Stimulated activated CD8-positive, alpha-beta memory T cell treated with anti-CD3 and anti-CD28 coated beads, Interleukin-7, amount 100 ng/mL, for 1 hour (primary cell): ENCODE measurements at places on chromosomes 16 and 17.

DNA sequence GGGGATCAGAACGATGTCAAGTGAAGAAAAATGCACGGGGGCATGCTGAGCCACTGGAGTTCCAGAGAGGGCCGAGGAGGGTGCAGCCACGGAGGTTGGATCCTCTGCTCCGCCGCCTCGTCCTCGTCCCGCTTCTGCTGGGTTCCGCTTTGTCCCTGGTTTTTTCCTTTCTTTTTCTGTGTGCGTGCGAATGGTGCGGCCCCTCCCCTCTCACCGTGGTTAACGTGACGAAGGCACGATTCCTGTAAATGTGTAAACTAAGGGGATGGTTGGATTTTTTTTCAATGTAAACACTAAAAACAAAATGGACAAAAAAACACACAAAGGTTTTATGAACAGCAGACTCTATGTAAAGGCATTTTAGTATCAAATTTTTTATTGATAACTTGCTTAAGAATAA is 46.7 kb downstream of the ACTG1 start:
- DNase-seq: no peak

- no peak for DNase-seq
Measured at GRCh38 chr17:5115673-5116651, at the start of gene USP6. USP6 (plus strand) TSS chr17:5116032; CDS start chr17:5130368, 14,336 bp downstream.

DNA sequence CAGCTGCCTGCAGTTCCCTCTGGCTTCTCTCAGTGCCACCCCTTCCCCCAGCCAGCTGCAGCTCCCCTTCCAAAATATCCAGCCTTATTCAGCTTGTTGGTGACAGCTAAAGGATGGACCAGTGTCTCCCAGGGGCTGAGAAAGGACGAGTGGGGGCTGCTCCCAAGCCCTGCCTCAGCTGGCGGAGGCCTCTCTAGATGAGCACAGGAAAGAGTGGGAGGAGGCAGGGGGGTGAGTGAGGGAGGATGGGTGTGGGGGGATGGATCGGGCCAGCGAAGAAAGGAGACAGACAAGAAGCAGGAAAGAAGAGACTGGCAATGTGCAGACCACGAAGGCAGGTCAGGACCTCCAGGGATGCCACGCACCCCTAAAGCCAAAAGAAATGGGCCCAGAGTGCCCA is 17.5 kb downstream of the PIPOX start:
- no peak for DNase-seq

GRCh38 chr16:10297341-10298006 is 88.4 kb upstream of the ATF7IP2 start:
- no peak for DNase-seq

DNA sequence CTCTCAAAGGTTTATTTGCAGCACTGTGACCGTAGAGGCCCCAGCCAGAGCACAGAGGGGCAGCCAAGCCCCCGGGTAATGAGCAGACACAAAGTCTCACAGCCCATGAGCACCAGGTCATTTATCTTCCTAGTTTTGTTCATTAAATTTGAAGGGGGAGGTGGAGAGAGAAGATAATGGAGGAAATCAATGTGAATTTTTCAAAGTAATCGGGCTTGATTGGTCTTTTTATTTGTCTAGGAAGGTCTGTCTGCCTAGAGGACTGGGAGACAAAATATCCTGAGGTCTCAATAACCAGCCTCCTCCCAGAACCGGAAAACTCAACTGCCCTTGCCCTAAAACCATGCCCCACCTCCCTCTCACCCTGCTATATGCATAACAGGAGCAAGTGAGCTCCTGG is 189.0 kb downstream of the SLC39A11 start:
- DNase-seq: no peak

- no peak for DNase-seq
Measured at GRCh38 chr16:75192606-75193264, 14.2 kb downstream of the CTRB2 start.

DNA sequence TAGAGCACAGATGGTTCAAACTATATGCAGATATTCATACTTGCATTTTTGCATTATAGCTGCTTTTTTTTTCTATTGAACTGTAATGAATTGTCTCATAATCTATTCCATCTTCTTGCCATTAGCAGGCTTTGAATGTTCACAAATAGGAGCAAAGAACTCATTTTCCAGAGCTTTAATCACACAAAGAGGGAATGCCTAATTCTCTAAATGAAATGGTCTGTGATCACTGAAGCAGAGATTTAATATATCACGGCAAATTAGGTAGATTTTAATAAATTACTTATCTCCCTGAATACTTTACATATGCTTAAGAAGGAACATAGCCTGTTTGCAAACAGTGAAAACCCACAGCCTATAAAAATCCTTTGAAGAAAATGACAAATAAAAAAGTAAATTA is 97.6 kb upstream of the AKTIP start:
- DNase-seq: no peak

DNA sequence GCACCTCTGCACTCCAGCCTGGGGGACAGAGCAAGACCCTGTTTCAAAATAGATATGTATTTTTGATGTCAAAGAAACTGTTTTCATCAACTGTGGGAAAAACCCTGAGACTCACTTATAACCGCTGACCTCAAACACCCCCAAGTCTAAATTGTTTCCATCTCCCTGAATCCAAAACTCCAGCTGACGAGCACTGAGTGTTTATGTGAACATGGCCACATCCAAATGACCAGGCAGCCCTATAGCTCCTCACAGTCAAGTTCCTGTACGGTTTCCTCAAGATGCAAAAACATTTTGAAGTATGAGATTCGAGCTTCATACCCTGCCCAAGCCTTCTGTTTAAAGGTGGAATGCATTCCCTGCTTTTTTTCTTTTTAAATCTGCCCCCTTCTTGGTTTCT is 45.3 kb upstream of the ZCCHC14 start:
- DNase-seq: no peak

- no peak for DNase-seq
Measured at GRCh38 chr16:2923481-2923880, 11.8 kb downstream of the FLYWCH1 start.

DNA sequence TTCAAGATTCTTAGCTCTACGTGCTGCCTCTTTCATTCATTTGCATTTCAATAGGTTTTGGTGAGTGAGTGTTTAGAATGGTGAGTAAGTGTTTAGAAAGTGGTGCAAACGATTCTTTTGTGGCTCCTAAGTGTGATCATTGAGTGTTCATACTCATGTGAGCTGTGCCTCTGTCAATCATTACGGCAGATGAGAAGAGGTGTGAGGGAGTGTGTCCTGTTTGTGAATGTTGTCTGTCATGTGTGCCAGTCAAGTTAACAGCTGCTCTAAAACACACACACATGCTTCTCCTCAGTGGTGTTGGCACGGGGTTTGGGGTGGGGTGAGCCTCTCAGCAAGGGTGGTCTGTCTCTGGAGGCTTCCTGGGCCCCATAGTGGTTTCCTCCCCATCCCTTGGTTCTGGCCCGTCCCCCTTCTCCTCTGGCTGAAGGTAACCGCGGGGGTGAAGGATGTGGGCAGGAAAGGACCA is 11.4 kb downstream of the MYL4 start:
- no peak for DNase-seq

DNA sequence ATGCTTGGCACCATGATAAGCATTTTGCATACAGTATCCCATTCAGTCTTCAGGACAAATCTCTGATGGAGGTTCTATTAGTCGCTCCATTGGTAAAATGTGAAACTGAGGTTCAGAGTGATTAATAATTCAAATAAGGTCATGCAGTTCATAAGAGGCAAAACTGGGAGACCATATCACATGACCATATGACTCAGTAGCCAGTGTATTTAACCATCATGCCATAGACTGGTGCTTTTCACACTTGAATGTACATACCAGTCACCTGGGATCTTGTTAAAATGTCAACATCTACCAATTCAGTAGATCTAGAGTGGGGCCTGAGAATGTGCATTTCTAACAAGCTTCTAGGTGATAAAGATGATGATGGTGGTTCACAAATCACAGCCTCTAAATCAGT is 4.3 kb downstream of the ACSM3 start:
- DNase-seq: no peak

- DNase-seq: no peak
Measured at GRCh38 chr17:40599468-40599763, 34.1 kb upstream of the CCR7 start.

GRCh38 chr17:9408868-9409829 is 166.5 kb downstream of the STX8 start:
- DNase-seq: no peak

DNA sequence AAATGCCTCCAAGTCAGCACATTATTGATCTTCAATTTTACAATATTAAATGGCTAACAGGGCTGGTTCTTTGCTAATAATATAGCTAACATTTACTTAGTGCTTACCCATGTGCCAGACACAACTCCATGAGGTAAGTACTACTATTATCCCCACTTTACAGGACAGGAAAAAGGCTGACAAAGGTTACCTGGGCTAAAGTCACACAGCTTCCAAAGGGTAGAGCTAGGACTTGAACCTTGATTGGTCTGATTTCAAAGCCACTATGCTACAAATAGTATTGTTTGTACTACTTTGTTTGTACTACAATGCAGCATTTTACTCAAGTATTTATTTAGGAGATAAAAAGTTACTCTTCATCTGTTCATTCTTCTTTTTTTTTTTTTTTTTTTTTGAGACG is 31.9 kb downstream of the BRD7 start:
- DNase-seq: no peak
